CD4-positive, alpha-beta T cell treated with Interleukin-21 for 1 hour (primary cell): ENCODE measurements at places on chromosomes 2 and 18.

DNA sequence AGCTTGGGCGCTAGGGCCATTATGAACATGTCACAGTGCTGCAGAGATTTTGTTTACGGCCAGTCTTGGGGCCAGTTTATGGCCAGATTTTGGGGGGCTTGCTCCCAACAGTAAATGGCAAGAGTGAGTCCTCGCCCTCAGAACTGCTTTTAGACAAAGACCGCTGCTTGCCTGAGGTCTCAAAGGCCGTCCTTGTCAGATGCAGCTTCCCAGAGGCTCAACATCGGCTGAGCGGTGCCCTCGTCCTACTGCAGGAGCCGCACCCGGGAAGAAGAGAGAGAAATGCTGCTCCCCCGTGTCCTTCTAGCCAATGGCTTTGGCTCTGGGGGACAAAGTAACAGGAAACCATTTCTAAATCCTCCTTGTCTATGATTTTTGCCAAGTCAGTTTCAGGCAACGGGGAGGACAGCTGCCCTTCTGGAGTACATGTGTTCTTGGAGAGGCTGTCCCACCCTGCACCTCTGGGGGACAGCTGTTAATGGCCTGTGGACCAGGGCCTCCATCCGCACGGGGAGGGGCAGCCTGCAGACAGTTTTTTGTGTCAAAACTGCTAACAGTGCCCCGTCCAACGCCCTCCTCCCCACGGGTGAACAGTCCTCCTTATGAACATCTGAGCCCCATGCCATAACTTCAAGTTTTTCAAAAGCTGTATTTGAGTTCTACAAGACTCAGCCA lies 66.1 kb downstream of the C18orf63 start:
- no peak for DNase-seq

- DNase-seq: peak; percentile 24
Measured at GRCh38 chr18:75211953-75212750, 1.6 kb downstream of the TSHZ1 start.

DNA sequence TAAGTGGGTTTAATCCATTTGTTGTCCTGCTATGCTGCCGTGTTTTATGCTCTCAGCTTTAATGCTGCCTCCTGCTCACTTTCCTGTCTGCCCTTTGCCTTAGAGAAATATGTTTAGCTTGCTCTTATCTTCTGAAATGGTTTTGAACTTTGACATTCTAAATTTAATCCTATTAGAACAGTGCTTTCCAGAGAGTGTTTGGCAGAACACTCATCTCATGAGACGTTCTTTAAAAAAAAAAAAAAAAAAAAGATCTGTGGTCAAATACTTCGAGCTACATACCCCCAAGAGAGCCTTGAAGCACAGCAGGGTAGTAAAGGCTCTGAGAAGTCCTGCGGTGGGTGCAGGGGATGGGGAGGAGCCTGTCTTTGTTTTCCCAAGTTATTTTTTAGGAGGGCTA lies 161.3 kb downstream of the SPP2 start:
- no peak for DNase-seq

GRCh38 chr2:190867212-190867611 lies 13.4 kb upstream of the GLS start:
- DNase-seq: no peak

DNA sequence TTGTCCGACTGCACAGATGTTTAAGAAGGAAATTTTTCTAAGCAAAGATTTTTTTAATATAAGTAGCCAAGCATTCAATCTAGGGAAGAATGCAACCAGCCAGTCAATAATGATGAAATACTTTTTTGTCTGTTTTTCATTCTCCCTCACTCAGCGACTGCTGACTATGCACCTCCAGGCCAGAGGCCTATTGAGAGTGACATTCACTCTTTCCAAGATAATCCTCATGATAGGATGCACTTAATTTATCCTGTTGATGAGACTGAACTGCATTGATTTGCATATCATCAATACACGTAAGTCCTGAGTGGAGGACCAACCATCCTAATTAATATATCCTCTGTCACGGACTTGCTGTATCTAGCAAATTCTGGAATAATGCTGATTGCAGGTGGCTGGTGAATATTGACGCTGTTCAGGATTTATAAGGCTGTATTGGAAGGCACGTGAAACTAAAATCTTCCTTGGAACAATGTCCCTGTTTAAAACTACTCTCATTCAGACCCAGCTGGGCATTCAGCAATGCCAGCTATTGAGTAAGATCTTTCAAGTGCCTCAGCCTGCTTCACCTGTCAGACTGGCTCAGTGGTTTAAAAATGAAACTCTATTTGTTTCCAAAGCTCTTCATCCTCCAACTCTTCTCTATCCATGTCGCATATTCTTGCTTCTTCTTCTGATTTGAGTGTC lies 142.2 kb downstream of the MAP2 start:
- DNase-seq: no peak

DNA sequence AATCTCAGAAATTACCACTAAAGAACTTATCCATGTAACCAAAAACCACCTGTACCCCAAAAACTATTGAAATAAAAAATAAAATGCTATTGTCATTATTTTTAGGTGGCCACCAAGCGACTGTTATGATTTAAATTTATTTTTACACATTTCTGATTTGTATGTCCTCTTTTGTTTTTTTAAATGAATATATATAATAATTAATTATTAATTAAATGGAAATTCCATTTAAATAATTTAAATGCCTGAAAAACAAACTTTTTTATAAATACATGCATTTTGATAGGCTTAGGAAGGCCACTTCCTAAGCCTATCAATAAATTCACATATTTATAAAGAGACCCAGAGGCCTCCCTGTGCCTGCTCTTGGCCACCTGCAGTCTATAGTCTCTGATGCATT lies 52.2 kb downstream of the CYB5A start:
- DNase-seq: no peak

GRCh38 chr2:130391872-130392670 lies 36.2 kb downstream of the PTPN18 start:
- DNase-seq: no peak

DNA sequence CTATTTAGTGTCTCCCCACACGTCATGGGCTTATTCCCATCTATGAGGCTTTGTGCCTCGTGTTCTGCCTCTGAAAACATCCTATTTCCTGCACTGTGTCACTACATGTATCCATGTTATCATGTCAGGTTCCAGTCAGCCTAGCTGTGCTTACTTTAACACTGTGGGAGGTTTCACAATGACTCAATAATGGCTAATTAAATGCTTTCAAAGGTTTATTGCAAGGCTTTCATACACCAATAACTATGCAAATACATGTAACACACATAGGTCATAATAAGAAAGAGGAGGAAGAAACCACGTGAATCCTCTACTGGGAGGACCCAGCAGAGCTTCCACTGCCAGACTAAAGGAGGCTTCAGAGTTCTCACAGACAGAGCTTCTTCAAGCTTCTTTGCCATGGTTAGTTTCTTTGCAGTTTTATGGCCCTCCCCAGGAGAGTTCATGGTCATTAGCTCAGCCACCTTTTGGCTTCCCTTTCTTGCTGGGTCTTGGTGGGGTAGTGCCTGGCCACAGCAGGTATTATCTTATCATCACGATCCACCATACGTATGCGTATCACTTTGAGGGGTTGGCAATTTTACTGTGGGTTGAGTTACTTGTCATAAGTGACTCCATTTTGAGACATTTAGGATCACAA lies 5.1 kb upstream of the COLEC12 start:
- no peak for DNase-seq

DNA sequence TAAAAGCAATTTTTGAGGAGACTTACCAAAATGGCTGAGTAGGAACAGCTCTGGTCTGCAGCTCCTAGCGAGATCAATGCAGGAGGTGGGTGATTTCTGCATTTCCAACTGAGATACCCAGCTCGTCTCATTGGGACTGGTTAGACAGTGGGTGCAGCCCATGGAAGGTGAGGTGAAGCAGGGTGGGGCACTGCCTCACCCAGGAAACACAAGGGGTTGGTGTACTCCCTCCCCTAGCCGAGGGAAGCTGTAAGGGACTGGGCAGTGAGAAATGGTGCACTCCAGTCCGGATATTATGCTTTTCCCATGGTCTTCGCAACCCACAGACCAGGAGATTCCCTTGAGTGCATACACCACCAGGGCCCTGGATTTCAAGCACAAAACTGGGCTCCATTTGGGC lies 419.0 kb downstream of the NUP35 start:
- no peak for DNase-seq

GRCh38 chr2:189287982-189288521 lies 108.5 kb upstream of the COL5A2 start:
- peak; percentile 39 for DNase-seq

GRCh38 chr2:128371648-128372345 lies 53.1 kb upstream of the HS6ST1 start:
- no peak for DNase-seq

DNA sequence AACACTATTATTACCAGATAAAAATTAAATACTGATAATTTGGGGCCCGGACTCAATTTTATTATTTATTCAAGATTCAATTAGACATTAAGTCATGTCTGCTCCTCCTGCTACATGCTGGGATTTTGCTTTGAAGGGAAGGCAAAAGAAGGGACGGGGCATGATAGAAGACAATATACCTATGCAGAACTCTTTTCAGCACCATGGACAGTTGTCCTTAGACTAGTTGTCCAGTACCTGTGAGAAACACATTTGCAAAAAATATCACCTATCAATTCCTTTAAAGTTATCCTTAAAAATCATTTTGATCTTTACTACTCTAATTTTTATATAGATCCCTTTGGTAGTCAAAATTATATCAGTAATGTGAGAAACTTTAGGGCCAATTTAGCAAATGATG lies 100.2 kb upstream of the SULT1C3 start:
- no peak for DNase-seq

GRCh38 chr2:190255676-190256075 lies 64.0 kb downstream of the HIBCH start:
- DNase-seq: no peak

GRCh38 chr18:13441736-13442135 lies 223.2 kb downstream of the LDLRAD4 start:
- no peak for DNase-seq

DNA sequence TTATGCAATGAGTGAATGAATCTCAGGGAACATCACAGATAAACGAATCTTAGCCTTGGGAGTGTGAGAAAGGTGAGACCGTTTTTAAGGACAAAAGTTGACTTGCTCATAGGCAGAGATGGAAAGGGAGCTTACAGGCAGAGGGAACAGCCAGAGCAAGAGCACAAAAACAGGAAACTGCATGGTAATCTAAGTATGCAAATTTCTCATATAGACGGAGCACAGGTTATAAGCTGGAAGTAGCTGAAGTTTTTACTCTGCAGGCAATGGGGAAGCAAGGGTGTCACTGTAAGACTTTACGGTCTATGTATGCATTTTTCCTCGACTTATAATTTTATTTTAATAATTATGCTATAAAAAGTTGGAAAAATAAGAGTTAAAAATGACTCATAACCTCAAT lies 44.8 kb upstream of the STRN start:
- DNase-seq: no peak

GRCh38 chr18:46013484-46014189 lies 46.5 kb upstream of the EPG5 start:
- no peak for DNase-seq

DNA sequence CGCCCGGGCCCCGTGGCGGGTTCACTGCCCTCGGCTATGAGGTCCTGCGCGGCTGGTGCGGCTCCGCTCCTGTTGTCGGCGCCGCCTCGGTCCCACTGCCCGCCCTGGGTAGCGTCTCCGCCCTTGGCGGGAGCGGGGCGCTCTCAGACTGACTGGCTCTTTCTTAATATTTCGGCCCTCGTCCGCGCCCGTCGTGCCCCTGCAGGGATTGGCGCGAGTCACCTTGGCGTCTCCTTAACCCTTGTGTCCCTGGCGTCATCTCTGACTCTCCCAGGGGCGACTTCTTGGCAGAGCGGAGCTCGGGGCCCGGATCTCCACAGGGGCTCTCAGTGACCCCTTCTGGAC lies 1.3 kb downstream of the PTMA start:
- peak; percentile 55 for DNase-seq

- DNase-seq: no peak
Measured at GRCh38 chr2:224904381-224904780, 137.9 kb downstream of the DOCK10 start.

DNA sequence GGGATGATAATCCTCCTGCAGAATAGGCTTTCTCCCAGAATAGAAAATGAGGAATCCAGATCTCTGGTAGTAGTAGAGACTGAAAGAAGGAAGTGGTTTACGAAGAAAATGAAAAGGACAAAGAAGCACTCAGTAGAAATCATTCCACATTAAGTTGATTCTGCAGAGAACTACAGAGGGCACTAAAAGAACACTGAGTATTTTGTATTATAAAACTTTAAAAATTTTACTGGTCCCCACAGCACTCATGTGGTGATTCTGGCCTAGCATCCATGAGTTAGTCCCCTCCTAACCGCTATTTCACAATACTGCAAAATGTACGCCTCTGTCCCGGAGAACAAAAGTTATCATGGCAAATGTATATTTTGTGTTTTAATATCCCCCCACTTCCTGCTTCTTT lies 42.9 kb upstream of the SLC35F5 start:
- DNase-seq: no peak

- DNase-seq: no peak
Measured at GRCh38 chr18:79570266-79571201, 109.1 kb upstream of the CTDP1 start.

DNA sequence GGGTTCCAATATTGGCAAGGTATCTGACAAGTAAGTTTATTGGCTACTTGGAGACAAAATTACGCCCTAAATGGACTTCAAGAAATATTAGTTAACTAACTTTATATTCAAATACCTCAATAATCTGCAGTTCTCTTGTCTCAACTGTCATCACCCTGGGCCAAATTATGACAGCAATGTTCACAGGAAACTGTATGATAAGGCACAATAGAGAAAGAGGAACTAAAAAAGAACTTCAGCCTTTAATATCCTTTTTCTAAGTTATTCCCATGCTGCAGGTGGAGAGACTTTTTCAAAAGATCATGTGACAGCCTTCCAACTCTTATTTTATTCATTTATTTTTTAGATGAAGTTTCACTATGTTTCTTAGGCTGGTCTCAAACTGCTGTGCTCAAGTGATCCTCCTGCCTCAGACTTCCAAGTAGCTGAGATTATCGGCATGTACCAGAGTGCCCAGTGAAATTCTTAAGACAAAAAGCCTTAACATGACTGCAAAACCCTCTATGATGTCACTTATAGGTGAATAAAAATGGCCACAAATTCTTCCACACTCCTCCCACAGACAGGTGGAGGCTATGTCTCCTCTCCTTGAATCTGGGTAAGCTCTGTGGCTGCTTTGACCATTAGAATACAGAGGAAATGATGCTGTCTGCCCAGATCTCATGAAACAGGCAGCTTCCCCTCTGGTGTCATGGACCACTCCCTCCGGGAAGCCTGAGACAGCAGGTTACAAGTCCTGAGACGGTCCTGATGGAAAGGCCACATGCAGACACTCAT lies 211.0 kb downstream of the TGIF1 start:
- no peak for DNase-seq

DNA sequence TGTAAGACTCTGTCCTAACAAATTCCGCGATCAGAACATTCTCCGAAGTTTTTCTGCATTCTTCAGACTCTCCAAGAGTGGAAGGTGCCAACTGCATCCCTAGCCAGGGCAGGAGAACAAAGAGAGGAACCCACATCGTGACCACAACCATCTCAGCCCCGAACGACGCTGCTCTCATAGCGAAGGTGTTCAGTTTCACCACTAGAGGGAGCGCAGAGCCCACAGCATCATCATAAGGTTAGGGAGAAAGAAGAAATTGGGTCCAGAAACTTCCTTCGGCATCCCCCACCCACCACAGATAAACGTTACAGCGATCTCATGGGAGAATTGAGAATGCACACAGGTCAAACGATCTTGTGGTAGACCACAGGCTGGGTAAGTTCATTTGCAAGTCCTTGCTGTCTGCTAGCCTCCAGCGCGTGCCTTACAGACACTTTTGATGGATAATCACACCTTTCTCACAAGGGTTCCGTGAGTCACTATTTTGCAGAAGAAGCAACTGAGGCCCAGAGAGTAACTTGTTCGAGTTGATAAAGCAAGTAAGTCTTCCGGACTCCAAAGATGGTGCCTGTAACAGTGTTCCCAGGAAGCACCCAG lies 53.7 kb upstream of the ARL4C start:
- DNase-seq: peak; percentile 68
